CD4-positive, alpha-beta T cell treated with Interleukin-15 for 1 hour (primary cell): ENCODE measurements at places on chromosomes 11 and 22.

DNA sequence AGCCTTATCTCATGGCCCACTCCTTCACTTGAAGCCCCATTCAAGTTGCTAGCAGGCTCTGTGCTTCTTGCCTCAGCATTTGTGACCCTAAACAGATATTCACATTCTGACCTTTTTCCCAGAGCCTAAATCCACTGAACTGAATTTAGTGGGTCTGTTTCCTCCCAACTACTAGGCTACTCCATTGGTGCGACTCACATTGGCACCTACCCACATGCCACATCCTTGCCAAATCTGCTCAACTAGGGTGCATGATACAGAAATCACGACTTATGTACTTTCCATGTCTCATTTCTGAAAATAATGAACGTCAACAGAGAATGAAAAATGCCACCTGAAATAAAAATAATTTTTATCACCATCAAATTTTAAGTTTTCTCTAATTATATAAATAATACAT, 8.4 kb upstream of the MMP12 start:
- DNase-seq, result no peak

DNA sequence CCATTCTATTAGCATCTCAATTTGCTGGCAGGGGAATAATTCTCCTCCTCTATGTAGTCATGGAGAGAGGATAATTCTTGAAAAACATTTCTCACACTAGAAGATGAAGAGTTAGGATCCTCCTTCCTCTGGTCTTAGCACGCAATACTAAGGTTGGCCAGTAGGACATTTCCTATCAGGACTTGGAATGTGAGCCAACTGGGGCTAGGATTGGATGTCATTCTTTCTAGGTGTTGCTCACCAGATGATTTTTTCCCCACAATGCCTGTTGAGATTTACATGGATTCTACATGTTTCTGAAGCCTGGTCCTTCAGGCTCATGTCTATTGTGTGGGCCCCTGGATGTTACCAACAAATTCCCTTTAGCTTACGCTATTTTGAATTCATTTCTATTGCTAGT, 28.0 kb downstream of the SLN start:
- no peak for DNase-seq

DNA sequence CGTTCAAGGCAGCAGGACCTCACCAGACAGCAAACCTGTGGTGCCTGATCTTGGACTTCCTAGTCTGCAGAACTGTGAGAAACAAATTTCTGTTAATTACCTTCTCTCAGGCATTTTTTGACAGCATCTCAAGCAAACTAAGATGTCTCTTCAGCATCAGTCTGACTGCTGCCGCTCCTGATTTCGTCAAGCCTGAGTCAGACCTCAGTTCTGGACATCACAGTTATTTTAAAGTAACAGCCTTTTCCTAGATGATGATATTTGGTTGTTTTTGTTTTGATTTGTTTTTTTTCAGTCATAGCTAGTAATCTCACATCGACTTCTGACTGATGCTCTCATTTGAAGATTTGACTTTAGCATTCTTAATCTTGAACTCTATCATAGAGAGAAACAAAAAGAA, 71.9 kb downstream of the BLID start:
- DNase-seq, result no peak

DNA sequence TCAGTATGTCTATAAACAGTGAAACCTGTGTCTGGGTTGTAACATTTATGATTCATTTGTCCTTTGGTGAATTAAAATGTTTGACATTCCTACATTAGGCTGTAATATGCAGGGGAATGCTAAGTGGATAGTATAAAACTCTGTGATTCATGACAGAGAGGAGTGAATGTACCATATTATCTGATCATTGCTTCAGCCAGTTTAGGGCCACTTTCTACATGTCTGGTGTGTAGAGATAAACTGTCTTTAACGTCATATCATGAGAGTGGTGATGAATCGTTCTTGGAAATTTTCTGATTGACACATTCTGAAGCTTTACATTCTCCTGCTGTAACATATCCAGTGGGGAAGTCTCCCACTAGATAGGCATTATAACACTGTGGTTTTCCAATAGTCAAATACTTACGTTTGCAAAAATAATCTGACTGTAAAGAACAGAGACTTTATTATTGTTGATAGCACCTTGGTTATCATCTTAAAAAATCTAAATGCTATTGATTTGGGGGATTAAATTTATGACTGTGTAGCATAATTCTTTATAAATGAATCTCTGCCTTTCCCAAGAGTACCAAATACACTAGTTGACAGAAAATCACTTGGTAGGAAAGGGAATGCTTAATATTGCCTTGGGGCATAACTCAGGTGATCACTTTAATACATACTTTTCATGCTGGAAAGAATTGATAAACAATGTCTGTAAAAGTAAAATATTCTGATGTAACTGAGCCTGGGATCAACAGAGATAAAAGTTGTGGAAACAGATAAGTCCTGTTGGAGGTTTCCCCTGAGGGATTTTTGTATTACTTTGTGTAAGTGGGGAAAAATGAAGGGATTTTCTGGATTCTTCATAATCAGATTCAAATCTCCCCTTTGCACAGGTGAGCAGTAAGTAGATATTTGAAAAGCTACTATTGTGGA, 427.9 kb downstream of the JRKL start:
- no peak for DNase-seq

- DNase-seq, result no peak
These were observed 26.4 kb upstream of the UCP3 start for GRCh38 chr11:74035264-74035663.

DNA sequence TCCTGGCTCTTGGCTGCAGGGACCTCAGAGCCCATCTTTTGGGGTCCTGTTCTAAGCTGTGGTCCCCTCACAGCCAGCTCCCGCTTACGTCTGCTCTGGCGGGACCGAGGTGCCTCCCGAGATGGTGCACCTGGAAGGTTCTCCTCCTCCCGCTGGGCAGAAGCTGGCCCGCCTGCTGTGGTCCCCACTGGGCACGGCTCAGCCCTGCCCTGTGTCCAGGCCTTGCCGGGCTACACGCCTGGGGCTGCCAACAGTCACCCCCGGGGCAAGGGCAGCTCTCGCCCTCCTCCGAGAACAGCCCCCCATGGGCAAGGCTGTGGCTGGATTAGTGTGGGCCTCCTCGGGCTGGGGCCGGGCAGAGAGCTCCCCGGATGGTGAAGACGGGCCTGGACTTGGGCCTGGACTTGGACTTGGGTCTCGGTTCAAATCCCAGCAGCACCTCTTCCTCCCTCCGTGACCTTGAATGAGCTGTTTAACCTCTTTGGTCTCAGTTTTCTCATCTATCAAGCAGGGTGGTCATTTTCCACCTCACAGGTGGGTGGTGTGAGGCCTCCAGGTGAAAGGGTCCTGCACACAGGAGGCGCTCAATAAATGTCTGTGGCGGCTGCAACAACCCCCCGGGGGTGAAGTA, 998 bp downstream of the BAIAP2L2 start:
- DNase-seq, result no peak

DNA sequence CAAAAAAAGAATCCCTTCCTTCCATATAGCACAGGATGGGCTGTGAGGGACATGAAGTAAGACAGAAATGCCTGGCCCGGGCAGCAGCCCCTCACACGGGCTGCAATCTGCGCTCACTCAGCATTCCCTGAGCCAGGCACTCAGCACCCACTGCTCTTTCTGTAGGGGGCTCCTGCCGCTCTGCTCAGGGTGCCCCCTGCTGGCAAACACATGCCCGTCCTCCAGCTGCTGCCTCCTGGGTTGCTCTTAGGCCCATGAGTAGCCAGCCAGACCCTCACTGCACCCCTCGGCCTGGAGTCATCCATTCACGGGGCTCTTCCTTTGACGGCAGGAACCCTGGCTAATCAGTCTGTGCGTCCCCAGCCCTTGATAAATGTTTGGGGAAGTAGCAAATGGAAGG, 6.9 kb downstream of the MCAT start:
- DNase-seq, result peak; percentile 47

GRCh38 chr11:118640332-118641154, 33.1 kb downstream of the PHLDB1 start:
- no peak for DNase-seq

- DNase-seq, result no peak
These were observed 5.6 kb upstream of the TIRAP start for GRCh38 chr11:126277322-126277721.

- no peak for DNase-seq
These were observed 101.1 kb upstream of the SPON1 start for GRCh38 chr11:13861411-13861810.

DNA sequence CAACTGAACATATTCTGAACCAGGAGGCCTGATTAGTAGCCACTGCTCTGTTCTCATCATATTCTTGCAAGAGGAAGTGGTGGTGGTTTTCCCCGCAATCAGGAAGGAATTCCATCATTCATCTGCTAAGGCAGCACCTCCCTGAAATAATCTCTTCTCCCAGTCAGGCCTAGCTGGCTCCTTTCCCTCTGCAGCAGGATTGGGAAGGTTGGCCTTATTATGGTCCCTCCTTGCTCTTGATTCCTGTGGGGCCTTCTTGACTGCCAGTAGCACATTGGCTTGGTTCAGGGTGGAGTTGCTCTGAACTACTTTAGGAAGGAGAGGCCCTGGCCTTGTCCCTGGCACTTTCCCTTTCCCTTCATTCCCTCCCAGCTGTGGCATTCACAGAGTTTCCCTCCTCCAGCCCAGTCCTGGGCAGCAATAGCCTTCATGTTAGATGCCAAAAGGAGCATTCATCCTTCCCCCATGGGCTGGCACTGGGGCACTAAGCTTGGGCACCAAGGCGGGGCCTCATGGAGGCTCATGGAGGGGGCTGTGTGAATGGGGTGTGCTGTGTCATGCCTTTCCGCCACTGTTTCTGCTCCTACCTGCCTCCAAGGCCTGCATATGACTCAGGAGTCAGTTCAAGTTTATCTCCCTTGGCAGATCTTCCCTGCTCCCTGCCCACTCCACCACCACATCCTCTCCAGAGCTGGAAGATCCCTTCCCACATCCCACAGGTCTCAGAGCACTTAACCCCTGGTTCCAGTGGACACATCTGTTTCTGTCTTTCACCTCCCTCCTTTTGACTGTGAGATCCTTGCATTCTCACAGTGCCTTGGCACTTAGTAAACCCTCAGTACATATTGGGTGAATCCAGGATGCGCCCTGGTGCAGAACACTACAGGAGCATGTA, 27.6 kb upstream of the CD44 start:
- no peak for DNase-seq

DNA sequence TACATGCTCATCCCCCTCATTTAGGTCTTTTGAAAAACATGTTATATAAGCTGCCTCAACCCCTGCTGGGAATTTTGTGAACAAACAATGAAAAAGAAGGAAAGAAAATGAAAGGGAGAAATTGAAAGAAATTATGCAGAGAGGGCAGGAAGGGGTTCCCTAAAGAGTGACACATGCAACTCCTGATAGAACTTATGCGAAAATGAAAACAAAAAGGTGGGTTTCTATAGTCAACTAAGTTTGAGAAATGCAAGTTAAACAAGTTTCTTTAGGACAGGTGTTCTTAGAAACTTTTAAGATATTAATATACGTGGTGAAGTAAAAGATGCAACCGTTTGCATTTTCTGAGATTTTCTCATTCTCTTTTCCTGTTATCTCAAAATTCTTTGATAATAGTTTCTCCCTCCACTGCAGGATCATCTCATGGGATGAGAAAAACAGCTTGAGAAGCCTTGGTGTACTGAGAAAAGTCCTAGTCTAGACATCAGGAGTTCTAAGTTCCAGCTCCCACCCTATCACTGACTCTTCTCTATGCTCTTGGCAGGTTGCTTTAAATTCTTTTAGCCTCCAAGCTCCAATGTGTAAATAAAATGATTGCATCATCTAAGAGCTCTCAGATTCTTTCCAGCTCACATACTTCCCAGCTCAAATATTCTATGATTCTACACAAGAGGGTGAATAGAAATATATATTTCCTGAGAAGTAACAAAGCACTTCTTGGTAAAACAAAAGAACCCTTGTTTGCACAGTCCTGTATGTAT, 109.2 kb downstream of the FAM76B start:
- DNase-seq, result no peak

- DNase-seq, result no peak
These were observed 26.3 kb downstream of the STK33 start for GRCh38 chr11:8567602-8568198.

- no peak for DNase-seq
These were observed 831 bp upstream of the TMEM135 start for GRCh38 chr11:87036756-87037449.

DNA sequence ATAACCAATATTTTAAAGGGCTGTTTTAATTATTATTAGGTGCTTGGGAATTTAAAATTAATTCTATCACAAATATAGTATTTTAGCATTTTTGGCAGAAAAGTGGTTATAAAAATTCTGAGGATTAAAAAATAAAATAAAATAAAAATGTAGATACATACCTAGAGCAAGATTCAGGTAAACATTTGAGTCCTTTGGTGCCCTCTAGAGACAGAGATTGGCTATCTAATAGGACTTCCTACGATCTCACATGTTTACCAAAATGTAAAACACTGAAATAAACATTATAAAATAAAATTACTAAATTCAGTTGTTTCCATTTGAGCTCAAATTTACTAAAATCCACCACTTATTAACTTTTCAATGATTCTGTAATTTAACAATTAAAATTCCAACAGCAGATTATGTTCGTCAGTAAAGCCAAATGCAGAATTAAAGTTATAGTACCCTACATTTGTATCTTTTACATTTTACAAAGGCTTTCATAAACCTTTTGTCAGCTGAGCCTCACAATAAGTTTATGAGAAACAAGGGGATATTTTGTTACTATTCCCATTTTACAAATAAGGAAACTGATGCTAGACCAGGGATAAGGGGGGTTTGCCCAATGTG, 27.7 kb downstream of the SLC36A4 start:
- no peak for DNase-seq

- DNase-seq, result no peak
These were observed 165.7 kb downstream of the COMMD9 start for GRCh38 chr11:36123336-36124101.

DNA sequence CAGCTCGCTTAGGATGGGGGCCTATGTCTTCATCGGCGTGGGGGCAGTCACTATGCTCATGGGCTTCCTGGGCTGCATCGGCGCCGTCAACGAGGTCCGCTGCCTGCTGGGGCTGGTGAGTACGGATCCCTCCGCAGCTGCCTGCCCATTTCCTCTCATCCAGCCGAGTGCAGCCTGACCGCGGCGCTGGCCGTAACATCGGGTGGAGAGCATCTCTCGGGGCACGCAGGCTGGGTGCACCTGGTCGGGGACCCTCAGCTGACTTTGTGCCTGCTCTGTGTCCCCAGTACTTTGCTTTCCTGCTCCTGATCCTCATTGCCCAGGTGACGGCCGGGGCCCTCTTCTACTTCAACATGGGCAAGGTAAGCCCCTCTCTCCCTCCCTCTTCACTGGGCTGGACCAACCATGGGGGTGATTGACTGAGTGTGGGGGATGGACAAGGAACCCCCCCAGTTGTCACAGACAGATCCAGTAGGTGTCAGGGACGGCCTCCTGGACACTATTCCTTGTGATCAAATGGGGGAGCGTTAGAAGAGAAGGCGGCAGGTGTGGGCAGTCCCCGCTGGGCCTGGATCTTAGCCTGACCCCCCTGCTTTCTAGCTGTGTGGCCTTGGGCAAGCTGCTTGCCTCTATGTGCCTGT, 39.7 kb downstream of the CD82 start:
- DNase-seq, result no peak
